ENCODE measurements at places on chromosomes 5 and 9. TPM values are rescaled to one million over a fixed set of nuclear protein-coding genes. Genes with fewer than 3 reads are reported as not detected.
A peak's percentile ranks its signal among the peaks of the same experiment; 100 is the strongest.

GRCh38 chr9:124658165-124659017, 112.7 kb downstream of the NR6A1 start:
- H3K4me3 ChIP-seq: peak overlapping the region; percentile 52
- peak; percentile 54 for DNase-seq
- no peaks in the 10 kb centered on the region for H3K36me3 ChIP-seq
- peaks cover 4% of the 10 kb centered on the region for H3K27me3 ChIP-seq
- H3K4me1 ChIP-seq: peaks cover 16% of the 10 kb centered on the region

Gene MXD3
- 13.4 TPM for total RNA-seq

Gene SLIT3
- 0.49 TPM for total RNA-seq

Gene TMC1
- not detected for total RNA-seq

Gene KIAA0825
- 1.4 TPM for total RNA-seq

DNA sequence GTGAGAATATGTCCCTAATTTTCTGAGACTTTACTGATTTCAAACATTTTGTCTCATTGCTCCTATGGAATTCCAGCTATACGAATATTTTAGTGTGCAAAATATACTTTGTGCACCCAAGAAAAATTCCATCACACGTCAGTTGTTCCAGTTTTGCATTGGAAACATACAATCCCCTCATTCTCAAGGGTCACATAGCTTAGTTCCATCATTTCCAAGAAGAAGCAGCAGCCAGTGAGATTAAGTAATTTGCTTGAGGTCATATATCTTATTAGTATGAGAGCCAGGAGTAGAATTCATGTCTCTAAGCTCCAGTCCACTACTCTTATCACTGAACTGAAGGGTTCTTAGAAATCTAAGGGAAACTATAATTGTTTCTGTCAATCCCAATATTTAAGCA, 746.7 kb upstream of the C9orf72 start:
- no peaks in the 10 kb centered on the region for H3K4me1 ChIP-seq
- no peaks in the 10 kb centered on the region for H3K27me3 ChIP-seq
- DNase-seq: no peak
- H3K36me3 ChIP-seq: no peaks in the 10 kb centered on the region

- H3K36me3 ChIP-seq: no peaks in the 10 kb centered on the region
- DNase-seq: no peak
- no peak overlapping the region for H3K4me3 ChIP-seq
- H3K4me1 ChIP-seq: peaks cover 4% of the 10 kb centered on the region
- H3K27me3 ChIP-seq: no peaks in the 10 kb centered on the region
- H3K27ac ChIP-seq: no peak overlapping the region
These were observed 105.6 kb upstream of the PCA3 start for GRCh38 chr9:76658510-76659231.

DNA sequence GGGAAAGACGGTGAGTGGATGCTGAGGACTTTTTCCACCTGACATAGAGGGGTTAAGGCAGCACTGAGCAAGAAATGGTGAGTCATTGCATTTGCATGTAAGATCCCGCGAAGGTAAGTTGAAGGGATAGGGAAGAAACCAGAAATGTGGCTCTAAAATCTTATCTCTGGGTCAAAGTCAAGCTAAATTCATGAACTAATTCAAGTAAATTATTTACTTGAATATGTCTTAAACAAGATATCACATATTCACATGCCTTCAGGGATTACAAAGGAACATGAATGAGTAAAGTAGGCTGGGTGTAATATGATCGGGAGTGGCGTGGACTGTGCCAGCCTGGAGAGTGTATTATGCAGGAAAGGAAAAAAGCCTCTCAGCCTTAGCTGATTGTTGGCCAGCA, 74.4 kb upstream of the EQTN start:
- no peak overlapping the region for H3K27ac ChIP-seq
- no peaks in the 10 kb centered on the region for H3K27me3 ChIP-seq
- no peak for DNase-seq
- no peak overlapping the region for H3K4me3 ChIP-seq
- H3K4me1 ChIP-seq: peaks cover 10% of the 10 kb centered on the region

DNA sequence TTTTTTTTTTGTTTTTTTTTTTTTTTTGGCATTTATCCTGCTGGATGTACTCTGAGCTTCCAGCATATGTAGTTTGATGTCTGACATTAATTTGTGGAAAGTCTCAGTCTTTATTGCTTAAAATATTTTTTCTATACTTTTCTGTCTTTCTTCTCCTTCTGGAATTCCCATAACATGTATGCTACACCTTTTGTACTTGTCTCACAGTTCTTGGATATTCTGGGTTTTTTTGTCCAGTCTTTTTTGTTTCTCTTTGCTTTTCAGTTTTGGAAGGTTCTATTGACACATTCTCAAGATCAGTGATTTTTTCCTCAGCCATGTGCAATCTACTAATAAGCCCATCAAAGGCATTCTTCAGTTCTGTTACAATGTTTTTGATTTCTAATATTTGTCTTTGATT, 19.4 kb upstream of the RFK start:
- H3K36me3 ChIP-seq: no peaks in the 10 kb centered on the region
- no peak for DNase-seq
- H3K27me3 ChIP-seq: no peaks in the 10 kb centered on the region

Gene DMRT2
- not detected for total RNA-seq

DNA sequence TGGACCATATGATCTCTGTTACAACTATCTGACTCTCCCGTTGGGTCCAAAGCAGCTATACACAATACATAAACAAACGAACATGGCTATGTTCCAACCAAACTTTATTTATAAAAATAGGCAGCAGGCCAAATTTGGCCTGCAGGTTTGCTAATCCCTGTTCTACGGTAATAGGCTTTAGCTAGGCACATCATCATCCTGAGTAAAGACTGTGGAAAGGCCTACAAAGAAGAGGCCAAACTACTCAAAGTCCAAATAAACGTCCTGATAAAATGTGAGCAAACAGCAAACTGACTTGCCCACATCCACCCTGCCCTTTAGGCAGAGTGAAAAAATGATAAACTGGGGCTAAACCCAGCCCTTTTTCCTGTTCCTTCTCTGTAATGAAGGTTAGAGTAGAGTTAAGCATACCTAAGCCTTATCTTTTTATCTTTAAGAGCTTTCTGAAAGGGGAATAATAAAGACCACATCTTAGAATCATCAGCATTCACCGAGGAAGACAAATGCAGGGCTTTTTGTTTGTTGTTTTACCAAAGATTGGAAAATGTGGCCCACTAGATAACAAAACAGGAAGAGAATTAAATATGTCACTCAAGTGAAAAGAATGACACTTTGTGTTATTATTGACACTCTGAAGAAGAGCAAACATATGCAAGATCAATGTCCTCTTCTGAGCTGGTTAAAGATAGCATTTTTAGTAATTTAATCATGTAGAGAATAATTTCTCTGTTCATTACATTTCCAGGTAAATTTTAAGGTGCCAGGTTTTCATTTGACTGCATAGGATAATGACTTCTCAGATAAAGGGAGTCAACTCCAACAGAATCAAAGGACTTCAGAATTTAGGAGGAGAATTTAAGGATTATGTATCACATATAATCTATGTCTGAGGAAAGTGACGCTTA, 160.0 kb upstream of the GNA14 start:
- no peaks in the 10 kb centered on the region for H3K27me3 ChIP-seq
- H3K4me3 ChIP-seq: no peak overlapping the region
- no peak for DNase-seq
- H3K4me1 ChIP-seq: peaks cover 13% of the 10 kb centered on the region
- no peak overlapping the region for H3K27ac ChIP-seq

- H3K27ac ChIP-seq: no peak overlapping the region
- H3K36me3 ChIP-seq: no peaks in the 10 kb centered on the region
- H3K4me3 ChIP-seq: no peak overlapping the region
- no peak for DNase-seq
- H3K27me3 ChIP-seq: no peaks in the 10 kb centered on the region
- H3K4me1 ChIP-seq: no peaks in the 10 kb centered on the region
These were observed 53.8 kb downstream of the NFIB start for GRCh38 chr9:14260101-14260500.

DNA sequence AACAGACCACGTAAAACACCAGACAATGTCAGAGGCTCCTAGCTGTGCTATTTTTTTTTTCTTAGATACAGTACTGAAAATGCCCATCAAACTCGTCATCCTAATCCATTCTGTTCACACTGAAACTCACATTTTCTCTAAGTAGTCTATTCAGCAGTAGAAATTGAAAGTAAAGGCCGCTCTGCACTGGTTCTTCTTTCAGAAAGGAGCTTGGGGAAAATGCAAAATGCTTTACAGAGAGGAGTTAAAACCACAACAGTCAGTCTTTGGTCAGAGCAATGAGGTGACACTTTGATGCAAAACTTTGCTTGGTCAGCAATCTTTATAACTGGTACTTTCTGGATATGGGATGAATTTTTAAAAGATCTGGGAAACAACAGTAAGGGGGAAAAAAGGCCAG, 43.8 kb upstream of the SUSD1 start:
- no peak overlapping the region for H3K4me3 ChIP-seq
- peaks cover 4% of the 10 kb centered on the region for H3K36me3 ChIP-seq
- H3K27me3 ChIP-seq: no peaks in the 10 kb centered on the region
- DNase-seq: no peak
- H3K27ac ChIP-seq: no peak overlapping the region

DNA sequence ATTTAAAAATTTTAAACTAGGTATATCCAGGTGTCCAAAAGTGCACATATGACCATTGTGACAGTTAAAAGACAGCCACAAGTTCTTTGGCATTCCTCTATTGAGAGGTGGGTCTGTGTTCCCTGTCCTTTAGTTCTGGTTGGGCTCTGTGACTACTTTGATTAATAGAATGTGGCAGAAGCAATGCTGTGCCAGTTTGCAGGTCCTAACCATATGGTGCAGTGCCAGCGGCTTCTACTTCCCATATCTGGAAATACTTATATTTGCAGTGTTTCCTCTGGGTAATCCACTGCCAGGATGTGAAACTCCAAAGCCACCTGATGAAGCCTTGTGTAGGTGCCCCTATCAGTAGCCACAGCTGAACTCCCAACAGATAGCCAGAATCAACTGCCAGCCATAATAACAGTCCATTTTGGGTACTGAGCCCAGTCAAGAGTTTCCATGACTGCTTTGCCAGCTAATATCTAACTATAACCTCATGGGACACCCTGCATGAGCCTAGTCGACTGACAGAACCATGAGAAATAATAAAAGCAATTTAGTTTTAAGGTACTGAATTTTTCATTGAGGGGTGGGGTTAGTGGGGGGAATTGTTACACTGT, 361.0 kb upstream of the SEMA6A start:
- no peak overlapping the region for H3K4me3 ChIP-seq
- H3K4me1 ChIP-seq: no peaks in the 10 kb centered on the region
- H3K27me3 ChIP-seq: no peaks in the 10 kb centered on the region
- H3K36me3 ChIP-seq: no peaks in the 10 kb centered on the region
- no peak overlapping the region for H3K27ac ChIP-seq

Gene GPR21
- 0.61 TPM for total RNA-seq

Gene PCDHB15
- not detected for total RNA-seq

Gene TMEM232
- 0.38 TPM for total RNA-seq

- H3K27me3 ChIP-seq: no peaks in the 10 kb centered on the region
- no peaks in the 10 kb centered on the region for H3K36me3 ChIP-seq
- H3K27ac ChIP-seq: no peak overlapping the region
- DNase-seq: no peak
- no peaks in the 10 kb centered on the region for H3K4me1 ChIP-seq
These were observed 561.1 kb downstream of the KCTD16 start for GRCh38 chr5:144731786-144732185.

DNA sequence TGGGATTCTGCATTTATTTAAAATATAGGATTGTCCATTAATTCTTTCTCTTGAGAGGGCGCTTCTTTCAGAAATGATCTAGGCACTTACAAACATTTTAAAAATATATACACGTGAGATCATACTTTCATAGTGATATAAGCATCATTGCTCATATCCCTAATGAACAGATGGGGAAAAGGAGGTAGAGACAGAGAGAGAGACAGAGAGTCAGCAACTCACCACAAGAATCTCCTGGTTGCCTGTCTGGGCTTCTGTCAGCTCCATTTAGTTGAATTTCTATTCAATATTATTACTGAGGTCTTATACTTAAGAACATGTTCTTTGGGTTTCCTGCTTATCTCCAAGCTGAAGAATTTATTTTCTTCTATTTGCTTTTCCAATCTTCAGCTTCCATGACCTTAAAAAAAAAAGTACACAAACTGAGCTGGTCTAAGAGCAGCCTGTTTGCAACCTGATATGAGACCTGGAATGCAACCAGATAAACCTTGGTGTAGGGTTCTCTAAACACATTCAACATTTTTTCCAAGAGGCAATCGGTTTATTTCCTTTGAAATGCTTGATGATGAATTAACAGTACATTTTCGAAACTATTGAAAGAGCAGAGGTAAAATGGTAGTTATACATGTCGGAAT, 51.6 kb upstream of the LIFR start:
- no peak overlapping the region for H3K4me3 ChIP-seq
- H3K4me1 ChIP-seq: no peaks in the 10 kb centered on the region
- no peak for DNase-seq
- H3K36me3 ChIP-seq: no peaks in the 10 kb centered on the region
- H3K27me3 ChIP-seq: no peaks in the 10 kb centered on the region

DNA sequence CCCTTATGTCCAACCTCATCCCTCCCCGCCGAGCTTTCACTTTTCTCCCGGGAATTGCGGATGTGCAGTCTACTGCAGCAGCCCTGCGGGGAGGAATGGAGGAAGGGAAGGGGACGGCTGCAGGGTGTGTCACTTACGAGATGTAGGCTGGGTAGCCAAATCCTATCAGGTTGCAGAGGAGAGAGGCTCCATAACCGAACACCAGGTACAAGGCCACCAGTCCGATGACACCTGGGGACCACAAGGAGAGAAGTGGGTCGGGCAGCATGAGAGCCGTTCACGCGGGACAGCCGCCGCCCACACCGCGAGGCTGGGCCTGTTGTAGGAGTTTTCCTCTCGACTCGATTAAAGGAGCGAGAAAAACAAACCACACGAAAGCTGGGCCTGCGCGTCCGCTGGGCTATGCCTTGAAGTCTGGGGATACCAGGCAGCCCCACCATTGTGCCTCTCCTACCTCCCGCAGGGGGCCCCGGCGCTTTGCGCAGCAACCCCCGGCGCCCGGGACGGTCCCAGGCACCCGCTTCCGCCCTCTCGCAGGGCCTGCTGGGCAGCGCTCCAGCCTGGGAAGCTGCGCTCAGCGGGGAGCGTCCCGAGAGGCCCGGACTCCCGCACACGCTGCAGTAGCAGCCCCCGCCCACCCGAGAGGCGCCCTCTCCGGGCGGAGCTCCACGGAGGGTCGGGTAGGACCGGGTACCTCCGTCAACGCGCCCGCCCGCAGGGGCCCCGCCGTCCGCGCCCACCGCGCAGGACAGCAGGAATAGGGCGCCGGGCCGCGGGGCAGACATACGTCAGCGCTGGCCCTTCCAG, 798 bp downstream of the REEP5 start:
- H3K27me3 ChIP-seq: no peaks in the 10 kb centered on the region
- H3K4me3 ChIP-seq: peak overlapping the region; percentile 81
- H3K4me1 ChIP-seq: peaks cover 71% of the 10 kb centered on the region
- H3K27ac ChIP-seq: peak overlapping the region; percentile 88
- H3K36me3 ChIP-seq: peaks cover 10% of the 10 kb centered on the region

DNA sequence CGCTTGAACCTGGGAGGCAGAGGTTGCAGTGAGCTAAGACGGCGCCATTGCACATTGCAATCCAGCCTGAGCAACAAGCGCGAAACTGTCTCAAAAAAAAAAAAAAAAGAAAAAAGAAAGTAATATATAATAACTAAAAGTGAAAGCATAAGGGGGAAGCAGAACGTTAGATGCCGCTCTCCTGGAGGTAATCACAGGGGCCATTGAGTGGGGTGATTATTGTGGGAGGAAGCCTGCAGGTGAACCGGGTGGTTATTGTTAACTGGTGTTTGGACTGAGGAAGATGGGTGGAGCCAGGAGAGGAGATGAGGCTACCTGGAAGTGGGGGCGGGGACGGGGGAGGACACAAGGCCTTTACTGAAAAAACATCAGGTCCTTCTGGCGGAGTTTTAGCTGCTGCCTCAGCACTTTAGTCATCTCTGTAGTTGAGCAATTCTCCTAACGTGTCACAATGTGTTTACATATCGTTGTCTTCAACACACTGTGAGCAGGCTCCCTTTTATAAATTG, 5.3 kb upstream of the TJP2 start:
- peak overlapping the region; percentile 50 for H3K4me3 ChIP-seq
- H3K27ac ChIP-seq: peak overlapping the region; percentile 6
- peak; percentile 11 for DNase-seq
- H3K27me3 ChIP-seq: peaks cover 8% of the 10 kb centered on the region
- peaks cover 13% of the 10 kb centered on the region for H3K4me1 ChIP-seq
